Stimulated activated CD8-positive, alpha-beta memory T cell treated with anti-CD3 and anti-CD28 coated beads, Interleukin-4, amount 100 ng/mL, for 48 hours (primary cell): ENCODE measurements at places on chromosomes 5 and 9.

DNA sequence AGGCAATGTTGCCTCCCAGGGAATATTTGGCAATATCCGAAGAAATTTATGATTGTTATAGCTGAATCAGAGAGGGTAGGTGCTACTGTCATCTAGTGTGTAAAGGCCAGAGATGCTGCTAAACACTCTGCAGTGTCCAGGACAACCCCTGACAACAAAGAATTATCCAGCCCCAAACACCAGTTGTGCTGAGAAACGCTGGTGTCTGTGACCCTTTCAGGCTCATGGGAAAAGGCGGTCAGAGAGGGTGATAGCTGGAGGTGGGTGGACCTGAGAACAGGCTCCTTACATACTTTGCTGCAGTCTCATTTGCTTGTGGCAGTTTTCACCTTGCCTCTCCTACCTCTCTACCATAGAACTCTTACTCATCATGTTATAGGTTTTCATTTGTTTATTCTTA, 295.3 kb upstream of the DMRT1 start:
- no peak for DNase-seq

DNA sequence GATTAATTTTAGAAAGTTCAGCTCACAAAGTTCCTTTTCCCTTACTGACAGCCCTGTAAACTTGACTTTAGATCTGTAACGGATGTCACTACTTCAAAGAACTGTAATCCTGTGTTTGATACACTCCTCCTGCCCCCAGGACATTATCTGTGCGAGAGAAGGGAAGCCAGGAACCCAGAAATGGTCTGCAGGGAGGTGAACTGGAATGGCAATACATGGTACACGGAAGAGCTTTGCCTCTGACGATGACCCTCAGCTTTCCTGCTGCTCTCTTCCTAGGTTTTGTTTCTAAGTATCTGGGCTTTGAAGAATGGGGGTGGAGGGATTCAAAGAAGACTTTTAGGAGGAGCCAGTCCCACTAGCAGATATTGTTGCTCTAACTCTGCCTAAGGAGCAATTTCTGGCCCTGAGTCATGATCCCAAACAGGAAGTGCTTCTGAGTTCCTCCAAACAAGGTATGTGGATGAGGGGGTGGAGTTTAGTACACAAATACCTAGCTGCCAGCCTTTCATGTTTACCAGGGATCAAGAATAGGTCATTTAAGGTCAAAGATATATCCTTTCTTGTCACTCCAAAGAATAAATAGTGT, 43.4 kb upstream of the TMC1 start:
- DNase-seq = no peak

GRCh38 chr5:1726956-1727355, 72.7 kb downstream of the MRPL36 start:
- peak; percentile 11 for DNase-seq

GRCh38 chr5:51225789-51226742, 157.2 kb upstream of the ISL1 start:
- no peak for DNase-seq

DNA sequence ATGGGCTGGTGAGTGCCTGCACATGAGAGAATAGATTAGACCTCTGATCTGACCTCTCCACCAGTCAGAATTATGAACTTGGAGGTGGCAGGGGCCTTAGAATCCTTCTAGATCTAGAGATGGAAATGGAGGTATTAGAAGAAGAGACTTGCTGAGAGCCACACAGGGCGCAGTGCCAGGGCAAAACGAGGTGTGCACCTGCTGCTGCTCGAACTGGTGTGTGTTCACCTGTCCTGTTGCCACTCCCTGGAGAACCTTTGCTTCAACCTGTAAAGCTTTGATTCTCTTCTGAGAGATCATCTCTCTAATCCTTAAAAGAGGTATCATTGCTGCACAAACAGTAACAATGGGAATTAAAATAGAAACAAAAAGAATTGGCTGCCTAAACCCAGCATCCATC, 24.9 kb downstream of the FRMPD1 start:
- DNase-seq = no peak

DNA sequence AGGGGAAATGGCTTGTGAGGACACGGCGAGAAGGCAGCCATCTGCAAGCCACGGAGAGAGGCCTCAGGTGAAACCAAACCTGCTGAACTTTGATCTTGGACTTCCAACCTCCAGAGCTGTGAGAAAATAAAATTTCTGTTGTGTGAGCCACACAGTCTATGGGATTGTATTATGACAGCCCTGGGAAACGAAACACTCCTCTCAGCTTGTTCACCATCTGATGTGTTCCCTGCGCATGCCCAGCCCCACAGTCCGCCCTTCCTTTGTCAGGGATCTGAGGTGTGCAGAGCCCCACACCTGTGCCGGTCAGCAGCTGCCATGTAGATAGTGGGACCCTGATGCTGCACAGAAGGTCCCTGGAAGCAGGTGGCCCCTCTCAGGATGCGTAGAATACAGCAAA, 34.1 kb downstream of the PLPP7 start:
- no peak for DNase-seq

GRCh38 chr5:129384736-129385135, 75.4 kb upstream of the ADAMTS19 start:
- no peak for DNase-seq

GRCh38 chr9:75242426-75242825, 154.1 kb downstream of the OSTF1 start:
- no peak for DNase-seq
